C1 segment of cervical spinal cord (tissue), 14 donors: ENCODE measurements at places on chromosomes 4 and X.

GRCh38 chr4:22363036-22363435, 152.8 kb downstream of the ADGRA3 start:
- no peak for DNase-seq

DNA sequence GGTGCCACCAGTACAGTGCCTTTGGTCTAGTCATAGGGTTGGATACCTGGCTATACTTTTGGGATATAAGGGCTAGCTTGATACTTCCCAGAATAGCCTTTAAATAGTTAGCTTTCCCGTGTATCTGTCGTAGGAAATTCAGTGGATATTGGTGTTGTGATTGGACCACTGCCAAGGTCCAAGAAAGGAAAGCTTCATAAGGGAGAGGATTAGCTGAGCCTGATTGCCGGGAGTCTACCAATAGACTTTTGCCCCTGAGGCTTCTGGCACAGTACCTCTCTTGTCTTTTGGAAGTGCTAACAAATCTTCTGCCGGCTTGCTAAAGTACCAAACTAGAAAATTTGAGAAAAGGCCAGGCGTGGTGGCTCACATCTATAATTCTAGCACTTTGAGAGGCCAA, 350.6 kb downstream of the CHIC1 start:
- no peak for DNase-seq

DNA sequence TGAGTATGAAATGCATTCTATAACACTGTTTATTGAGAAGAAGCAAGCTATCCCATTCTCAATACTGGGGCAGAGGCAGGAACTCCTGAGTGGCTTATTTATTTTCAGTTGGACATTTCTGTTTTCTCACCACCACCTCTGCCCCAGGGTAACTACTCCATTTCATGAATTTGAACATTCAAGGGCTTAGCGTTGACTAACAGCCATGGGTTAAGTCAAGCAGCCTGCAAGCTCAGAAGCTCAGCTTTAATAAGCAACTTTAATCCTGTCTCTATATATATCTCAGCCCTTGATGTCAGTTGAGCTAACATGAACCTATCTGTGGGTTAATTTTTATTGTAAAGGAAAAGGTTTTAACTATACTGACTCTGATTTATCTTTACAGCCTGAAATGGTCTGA, 93.8 kb downstream of the MBNL3 start:
- DNase-seq: no peak

DNA sequence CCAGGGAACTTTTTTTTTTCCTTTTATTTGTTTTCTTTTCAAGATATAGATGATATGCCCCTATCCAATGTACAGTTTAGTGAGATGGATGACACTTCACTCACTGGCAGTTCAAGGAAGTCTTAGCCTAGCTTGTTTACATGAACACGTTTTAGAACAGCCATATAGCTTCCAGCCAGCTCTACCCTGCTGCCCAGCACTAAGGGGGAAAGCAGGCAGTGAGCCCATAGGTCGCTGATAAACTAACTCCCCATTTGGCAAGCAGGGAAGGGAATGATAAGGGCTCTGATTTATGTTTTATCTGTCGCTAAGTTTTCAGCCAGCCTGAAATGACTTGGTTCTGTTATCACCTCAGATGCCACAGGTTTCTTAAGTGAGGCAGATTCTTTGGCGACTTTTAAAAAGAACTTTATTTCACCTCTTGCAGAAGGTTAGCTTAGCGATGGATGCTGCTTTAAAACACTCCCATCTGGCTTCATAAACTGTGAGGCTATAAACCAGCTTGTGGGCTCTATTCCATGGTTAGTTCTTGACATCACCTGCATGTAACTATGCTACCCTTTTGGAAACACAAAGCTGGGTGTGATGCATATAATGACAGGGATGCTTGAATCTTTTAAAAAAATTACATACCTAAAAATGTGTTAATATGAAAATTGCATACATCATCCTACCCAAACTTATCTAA, 348.4 kb downstream of the FBXO8 start:
- DNase-seq: no peak

DNA sequence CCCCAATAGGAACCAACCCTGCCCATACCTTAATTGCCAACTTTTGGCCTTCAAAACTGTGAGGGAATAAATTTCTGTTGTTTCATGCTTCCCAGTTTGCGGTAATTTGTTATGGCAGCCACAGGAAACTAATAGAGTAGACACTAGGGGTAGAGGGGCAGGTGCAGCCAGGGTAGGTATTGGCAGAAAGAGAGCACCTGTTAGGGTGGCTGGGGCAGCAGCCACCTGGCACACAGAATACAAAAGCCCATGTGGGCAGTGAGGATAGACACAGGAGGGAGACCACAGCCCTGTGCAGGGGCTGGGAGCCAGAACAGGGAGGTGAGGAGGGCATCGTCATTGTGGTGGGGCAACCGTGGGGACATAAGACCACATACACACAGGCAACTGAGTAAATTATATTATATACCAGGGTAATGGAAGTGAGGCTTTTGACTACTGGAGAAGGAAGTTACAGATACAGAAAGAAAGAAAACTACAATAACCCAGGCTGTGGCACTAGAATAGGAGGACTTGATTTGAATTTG, 28.2 kb downstream of the IRF2 start:
- DNase-seq: no peak

DNA sequence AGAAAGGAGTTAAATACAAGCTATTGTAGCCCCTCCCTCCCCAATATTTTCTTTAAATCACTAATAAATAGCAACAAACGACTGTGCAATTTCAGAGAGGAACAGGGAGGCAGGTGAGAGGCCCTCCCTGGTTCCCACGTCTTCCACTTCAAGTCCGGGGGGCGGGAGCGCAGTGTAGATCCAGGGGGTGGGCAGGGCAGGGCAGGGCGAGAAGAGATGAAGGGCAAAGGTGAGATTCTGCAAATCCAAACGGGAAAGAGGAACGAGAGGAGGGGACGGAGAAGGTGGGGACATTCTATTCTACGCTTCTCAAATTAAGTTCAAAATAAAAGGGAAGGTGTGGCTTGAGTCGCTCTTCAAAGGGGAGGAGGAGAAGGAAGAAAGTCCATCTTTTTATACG, 6.8 kb downstream of the NKX6-1 start:
- no peak for DNase-seq
